ENCODE measurements at places on chromosomes 7 and 10.

DNA sequence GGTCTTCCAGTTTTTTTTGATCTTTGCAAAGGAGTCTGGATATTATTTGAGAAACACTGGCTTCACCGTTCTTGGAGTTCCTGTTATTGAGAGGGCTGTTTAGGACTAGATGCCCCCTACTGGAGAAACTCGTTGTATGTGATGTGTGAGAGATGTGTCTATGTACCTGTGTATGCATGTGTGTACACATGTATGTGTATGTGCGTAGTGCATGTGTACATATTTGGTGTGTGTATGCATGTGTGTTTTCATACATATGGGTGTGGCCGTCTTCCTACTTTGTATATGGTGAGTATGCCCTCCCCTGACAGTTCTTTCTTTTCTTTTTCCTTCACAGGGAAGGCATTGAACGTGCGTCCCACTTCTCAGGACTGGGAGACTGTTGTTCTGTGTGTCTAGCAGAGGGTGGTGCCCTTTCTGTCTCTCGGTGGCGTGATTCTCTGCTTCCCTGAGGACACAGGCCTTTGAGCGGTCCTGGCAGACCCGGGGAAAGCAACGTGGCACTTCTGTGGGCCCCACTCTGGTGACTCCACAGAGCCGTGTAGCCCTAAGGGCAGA lies 3.0 kb upstream of the CALHM3 start:
- DNase-seq, result peak; percentile 62

DNA sequence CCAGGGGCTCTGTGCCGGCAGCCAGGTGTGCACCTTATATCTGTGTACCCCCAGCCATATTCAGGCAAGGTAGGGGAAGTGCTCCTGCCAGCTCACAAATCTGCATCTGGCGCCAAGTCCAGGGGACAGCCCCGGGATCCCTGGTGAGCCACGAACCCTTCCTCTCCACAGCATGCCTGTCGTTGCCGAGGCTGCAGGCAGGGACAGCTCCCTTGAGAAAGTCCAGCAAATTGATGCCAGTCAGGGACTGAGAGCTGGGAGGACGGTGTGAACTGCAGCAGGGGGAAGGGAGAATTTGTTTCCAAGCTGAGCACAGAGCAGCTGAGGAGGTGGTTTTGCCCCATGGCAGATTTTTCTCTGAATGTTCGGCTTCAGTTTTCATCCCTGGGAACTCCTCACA lies 919 bp downstream of the PLA2G12B start:
- no peak for DNase-seq

GRCh38 chr10:123635745-123636144 lies 30.4 kb upstream of the GPR26 start:
- no peak for DNase-seq

DNA sequence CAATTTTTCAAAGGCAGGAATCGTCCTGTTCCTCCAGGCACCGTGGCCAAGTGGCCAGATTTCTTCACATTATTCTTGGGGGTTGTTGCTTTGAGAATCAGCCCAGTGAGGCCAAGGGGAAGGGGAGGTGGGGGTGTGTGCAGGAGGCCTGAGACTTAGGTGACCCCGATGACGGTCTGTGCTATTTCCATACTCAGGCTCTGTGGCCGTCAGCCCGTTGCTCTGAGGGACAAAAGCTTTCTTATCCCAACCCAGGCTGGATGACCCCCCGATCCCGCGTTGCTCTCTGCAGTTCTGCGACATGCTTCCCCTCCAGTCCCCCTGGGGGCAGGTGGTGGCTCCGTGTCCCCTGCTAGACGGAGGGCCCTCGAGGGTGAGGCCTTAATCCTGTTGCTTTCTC lies 14.2 kb downstream of the DOCK1 start:
- no peak for DNase-seq

DNA sequence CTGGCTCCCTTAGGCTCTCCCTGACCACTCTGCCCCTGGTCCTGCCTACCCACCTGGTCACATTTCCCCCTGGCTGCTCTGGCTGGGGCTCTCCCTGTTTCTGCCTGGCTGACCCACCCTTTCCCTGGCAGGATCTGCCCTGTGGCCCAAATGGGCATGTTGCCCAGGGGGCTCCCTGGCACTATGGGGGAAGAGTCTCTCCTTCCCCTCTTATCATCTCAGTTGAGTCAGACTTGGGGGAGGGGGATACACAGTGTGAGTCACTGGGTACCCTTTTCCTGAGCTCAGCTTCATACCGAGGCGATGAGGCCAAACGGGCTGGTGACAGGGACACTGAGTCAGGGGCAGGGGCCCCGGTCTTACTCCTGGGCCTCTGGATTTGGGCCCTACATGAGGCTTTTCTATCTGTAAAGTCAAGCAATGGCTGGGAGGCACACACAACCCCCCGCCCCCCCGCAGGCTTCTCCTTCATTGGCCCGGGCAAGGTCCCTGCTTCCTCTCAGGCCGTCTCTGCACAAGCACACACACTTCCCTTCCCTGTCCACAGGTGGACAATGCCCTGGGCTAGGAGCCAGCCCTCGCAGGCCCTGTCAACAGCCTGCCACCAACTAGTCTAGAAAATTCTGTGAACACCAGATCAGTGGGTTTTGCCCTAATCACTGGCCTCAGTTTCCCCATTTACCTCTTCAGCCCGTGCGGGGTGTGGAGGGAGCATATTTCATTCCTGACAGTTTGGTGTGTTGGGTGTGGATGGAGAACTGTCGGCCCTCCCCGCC lies 627 bp upstream of the FLNC start:
- DNase-seq, result peak; percentile 81

DNA sequence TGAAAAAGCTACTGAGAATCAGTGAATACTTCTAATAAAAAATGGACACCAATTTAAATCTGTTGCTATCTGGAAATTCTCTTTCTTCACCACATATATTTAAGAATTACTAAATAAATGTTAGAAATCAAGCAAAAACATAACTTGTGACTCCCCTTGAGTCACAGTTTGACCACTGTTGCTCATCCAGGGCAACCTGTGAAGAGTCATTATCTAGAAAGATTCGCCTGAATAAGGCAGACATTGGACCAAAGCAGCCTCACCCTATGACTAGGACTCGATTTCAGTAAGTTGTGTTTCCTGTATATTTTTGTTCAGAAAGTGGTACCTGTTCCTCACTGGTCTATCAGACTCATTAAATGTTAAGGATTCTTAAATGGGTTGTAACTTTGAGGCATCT lies 572.4 kb downstream of the ATRNL1 start:
- DNase-seq, result no peak

GRCh38 chr10:113879691-113880090 lies 25.2 kb downstream of the NHLRC2 start:
- DNase-seq, result no peak

GRCh38 chr10:29648983-29649268 lies 14.2 kb upstream of the SVIL start:
- peak; percentile 54 for DNase-seq

GRCh38 chr10:127840884-127841283 lies 51.9 kb downstream of the CLRN3 start:
- DNase-seq, result no peak

DNA sequence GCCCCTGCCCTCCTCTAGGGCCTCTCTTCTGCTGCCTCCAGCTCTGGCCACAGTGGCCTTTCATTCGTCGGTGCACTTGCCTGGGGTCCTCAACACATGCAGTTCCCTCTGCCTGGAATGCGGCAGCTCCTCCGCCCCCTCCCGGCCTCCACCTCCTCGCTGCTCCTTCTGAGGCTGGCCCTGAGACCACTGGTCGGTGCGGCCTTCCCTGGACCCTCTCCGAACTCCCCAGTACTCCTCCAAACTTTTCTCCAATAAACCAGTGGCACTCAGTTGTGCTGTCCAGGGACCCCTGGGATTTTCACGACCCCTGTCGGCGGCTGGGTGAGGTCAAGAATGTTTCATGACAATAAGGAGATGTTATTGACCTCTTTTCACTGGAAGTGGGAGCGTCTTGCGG lies 53.5 kb downstream of the BMS1 start:
- DNase-seq, result no peak

DNA sequence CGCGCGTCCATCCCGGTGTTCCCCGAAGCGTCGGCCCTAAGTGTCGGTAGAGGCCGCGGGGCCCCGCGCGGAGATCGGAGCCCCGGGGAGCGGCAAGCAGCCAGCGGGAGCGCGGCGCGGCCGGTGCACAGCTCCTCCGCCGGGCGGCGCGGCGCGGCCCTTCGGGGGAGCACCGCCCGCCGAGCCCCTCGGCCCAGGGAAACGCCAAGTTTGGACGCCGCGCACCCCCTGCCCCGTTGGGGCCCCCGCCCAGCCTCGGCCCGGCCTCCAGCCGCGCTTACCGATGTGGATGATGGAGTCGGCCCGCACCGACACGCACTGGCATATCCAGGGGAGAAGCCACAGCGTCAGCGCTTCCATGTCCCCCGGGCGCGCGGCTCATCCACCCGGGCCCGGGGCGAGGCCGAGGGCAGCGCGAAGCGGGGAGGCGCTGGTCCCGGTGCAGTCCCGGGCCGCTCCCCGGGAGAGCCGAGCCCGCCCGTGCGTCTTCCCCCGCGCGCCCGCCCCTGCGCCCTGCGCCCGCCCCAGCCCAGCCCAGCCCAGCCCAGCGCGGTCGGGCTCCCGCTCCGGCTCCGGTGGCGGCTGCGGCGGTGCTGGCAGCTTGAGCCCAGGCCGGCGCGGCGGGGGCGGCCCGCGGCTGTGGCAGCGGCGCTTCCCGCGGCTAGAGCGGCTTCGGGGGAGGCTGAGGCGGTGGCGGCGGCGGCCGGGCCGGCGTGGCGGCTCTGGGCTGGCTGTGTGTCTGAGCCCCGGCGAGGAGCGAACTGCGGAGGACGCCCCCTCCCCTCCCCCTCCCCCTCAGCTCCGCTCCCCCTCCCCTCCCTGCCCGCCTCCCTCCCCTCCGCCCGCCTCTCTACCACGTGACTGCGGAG lies at the start of gene GRID1:
Gene GRID1, minus strand, starts transcription at position 763 of the 869 bp plus-strand sequence.
- peak; percentile 16 for DNase-seq

DNA sequence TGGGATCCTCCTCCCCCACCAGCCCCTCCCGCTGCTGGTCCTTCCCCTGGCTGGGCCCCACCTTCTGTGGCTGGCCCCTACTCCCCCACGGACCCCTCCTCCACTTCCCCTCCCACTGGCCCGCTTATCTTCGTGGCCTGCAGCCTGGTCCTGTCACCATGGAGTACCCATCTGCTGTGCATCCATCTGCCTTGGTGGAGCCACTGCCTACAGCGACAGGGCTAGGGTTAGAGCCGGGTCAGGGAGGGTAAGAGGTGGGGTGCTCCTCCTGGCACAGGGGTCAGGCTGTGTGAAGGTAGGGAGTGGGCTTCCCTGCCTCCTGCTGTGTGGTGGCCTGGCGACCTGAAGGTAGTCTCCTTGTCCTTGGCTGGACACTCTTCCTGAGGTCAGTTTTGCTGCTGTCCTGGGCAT lies 5.2 kb downstream of the ADCY1 start:
- no peak for DNase-seq

GRCh38 chr7:34825221-34825620 lies 167.2 kb downstream of the NPSR1 start:
- no peak for DNase-seq

DNA sequence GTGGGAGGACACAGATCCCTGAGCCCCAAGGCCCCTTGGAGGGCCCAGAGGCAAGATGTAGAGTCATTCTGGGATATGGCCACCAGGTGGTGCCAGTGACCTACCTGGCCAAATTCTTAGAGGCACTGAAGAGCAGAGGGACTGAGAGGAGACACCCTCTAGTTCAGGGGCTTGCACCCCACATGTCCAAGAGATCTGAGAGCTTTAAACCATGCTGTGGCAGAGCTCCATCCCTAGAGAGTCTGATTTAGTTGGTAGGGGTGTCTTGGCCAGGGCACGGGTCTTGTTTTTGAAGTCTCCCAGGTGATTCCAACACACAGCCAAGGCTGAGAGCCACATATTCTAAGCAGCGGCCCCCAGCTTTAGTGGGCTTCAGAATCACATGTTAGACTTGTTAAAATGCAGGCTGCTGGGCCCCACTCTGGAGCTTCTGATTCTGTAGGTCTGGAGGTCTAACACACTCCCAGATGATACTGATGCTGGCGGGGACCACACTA lies 52.5 kb downstream of the PRF1 start:
- peak; percentile 66 for DNase-seq

DNA sequence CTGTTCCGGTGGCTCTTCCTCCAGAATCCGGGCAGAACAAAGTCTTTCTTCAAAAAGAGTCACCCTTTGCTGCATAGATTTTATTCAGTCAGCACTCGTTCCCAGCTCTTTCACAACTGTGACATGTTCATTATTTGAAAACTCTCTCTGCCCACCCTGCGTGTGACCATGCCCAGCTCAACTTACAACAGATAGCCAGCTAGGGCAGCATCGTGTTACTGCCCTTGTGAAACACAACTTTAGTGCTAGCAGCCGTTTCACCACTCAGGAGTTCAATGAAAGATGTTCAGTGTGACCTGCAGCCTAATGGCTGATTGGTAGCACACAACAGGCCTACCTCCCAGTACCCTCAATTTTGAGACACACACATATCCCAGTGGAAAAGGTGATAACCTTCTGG lies 57.9 kb downstream of the ZNF438 start:
- no peak for DNase-seq

GRCh38 chr10:74589226-74589673 lies 237.2 kb upstream of the KAT6B start:
- peak; percentile 94 for DNase-seq

- no peak for DNase-seq
These were observed 77.0 kb downstream of the ADCYAP1R1 start for GRCh38 chr7:31129067-31129466.

DNA sequence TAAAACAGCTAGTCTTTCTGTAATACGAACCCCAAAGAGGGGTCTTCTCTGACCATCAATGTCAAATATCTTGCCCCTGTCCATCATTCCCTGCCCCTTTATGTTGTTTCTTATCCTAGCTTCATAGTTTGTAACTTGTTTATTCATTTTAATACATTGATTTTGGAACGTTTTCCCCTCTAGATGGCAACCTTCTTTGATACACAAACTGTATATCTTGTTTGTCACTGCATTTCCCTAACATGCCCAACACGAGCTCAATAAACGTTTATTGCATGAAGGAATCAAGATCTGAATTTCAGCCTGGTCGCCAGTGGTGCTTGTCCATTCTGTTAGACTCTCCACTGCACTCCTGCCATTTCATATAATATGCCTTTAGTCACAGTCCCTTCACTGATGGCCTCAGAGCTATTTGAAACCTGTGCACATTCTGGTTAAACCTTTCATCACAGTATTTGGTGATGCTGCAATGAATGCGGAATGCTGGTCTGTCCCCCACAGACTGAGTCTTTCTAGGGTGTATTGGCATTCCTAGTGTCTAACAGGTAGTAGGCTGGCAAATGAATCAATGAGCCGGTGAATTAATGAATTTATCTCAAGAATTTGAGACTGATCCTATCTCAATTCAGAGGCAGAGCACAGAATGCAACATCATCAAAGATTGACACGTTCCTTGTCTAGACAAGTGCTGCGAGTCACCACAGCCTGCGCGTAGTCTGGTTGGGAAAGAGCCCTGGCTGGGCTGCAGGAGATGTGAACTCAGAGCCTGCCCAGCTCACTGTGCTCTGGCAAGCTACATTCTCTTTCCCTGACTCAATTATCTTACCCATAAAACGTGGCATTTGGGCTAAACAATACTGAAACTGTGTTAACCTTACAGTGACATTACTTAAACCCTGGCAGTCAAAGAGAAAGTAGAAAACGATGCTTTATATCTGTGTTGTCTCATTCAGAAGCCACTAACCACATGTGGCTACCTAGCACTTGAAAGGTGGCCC lies 55.2 kb upstream of the FRMD4A start:
- peak; percentile 88 for DNase-seq
